ENCODE measurements at places on chromosomes 1 and 21.

GRCh38 chr1:165290148-165290547 lies 66.4 kb downstream of the LMX1A start:
- no peak for DNase-seq

DNA sequence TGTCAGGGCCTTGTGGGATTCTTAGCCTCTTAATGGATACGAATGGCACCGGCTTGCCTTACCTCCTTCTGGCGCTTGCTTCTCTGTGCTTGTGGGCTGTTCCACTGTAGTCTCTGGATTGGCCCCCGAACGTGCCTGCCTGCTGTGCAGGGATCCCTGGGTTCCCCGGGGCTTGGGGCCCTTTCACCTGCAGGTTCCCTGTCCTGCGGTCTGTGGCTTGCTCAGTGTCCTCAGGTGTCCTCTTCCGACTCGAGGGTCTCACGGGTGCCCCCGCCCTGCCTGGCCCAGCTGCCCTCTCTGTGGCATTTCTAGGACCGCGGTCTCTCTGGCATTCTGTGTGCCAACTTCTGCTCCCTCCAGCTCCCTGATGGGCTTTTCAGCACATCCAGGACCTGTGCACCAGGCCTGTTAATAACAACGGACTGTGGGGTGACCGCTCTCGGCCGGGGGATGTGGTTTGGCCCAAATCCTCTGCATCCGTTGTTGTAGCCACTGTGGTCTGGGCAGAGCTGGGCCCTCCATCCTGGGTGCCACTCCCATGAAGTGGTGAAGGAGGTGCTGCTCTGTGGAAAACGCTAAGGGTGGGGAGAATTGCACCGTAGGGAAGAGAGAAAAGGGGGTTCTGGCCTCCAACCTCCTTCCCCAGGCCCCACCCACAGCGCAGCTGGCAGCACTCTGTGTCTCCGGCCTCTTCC lies 12.4 kb downstream of the COL18A1 start:
- peak; percentile 35 for DNase-seq

GRCh38 chr1:161119092-161119903 lies 1.4 kb downstream of the NIT1 start:
- peak; percentile 69 for DNase-seq

- DNase-seq: no peak
Measured at GRCh38 chr21:17781524-17781923, 37.6 kb downstream of the C21orf91 start.

- DNase-seq: peak; percentile 25
Measured at GRCh38 chr1:171909711-171910110, 68.4 kb downstream of the DNM3 start.

GRCh38 chr1:207867136-207868109 lies 43.5 kb downstream of the CD34 start:
- no peak for DNase-seq

- no peak for DNase-seq
Measured at GRCh38 chr1:177171536-177172123, 872 bp downstream of the BRINP2 start.

DNA sequence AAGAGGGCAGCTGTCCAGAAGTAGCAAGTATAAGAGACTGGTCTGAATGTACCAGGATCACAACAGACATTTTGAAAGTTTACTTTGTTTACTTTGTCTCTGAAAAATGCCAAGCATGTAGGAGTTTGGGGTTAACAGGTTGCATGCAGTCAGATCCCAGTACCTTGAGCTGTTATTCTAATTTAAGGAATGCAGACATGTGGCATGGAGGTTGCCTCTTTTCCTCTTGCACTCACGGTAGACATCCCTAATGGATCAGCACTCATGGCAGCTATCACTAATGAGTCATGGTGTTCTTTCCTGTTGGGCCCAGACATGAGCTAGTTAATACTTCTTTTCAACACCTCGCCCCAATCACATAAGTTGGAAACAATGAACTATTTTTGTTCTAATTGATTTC lies 67.3 kb downstream of the GADD45A start:
- DNase-seq: no peak

Measured in astrocyte of the spinal cord (primary cell).